ENCODE measurements at places on chromosomes 13 and 19.

GRCh38 chr19:32642771-32643170 is 32.2 kb downstream of the ANKRD27 start:
- peak; percentile 33 for DNase-seq

- no peak for DNase-seq
These were observed 6.3 kb downstream of the SLC17A7 start for GRCh38 chr19:49434907-49435583.

- no peak for DNase-seq
These were observed 37.1 kb upstream of the LSM14A start for GRCh38 chr19:34135054-34135800.

DNA sequence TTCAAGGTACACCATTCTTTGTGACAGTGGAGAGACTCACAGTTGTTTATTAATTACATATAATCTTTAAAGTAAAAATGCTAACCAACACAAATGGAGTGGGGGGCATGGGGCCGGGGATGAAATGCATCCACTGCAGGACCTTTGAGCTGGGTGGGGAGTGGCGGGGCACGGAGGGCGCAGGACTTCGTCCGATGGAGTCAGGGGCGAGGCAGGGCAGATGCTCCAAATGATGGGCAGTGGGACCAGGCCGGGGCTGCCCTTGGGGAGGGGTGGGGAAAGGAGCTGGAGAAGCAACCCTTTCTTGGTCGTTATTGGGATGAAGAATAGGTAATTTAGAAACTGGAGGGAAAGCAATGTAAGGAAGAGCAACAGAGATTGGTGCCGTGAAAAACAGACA is 220.0 kb downstream of the TEX29 start:
- no peak for DNase-seq

- DNase-seq = no peak
These were observed 22.1 kb upstream of the GGACT start for GRCh38 chr13:100610391-100611347.

GRCh38 chr13:70339738-70340137 is 231.5 kb upstream of the KLHL1 start:
- DNase-seq = no peak

DNA sequence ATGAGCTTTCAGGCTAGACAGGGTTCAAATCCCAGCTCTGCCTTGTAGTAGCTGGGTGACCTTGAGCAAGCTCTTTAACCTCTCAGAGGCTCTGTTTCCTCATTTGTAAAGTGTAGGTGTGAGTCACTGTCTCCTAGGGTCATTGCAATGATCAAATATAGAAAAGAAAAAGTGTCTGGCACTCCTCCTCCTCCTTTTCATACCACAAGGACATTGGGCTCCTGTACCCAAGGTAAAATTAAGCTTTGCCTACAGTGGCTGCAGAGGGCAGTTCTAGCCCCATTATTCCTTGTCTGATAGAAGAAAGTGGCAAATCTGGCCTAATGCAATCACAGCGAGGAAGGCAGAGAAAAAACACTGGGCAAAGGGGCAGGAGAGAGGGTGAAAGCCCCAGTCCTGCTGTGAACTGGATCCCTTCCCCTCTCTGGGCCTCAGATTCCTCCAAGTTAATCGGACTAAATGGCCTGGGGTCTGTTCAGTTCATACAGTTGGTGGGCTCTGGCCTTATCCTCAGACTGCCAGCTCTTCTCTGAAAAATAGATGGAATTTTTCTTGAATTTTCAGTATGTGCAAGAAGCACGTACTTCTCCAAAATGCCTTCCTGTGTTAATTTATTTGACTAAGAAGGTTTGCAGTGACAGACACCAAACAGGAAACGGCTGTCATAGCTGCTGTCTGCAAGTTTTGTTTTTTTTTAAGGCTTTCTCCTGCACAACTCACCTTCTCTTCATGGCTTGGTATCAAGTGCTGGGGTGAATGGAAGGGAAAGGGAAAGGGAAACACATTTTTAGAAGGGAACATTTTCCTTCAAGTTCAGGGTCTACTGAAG is 35.3 kb downstream of the RGCC start:
- DNase-seq = no peak

- DNase-seq = no peak
These were observed 13.6 kb upstream of the PEPD start for GRCh38 chr19:33535226-33535625.

DNA sequence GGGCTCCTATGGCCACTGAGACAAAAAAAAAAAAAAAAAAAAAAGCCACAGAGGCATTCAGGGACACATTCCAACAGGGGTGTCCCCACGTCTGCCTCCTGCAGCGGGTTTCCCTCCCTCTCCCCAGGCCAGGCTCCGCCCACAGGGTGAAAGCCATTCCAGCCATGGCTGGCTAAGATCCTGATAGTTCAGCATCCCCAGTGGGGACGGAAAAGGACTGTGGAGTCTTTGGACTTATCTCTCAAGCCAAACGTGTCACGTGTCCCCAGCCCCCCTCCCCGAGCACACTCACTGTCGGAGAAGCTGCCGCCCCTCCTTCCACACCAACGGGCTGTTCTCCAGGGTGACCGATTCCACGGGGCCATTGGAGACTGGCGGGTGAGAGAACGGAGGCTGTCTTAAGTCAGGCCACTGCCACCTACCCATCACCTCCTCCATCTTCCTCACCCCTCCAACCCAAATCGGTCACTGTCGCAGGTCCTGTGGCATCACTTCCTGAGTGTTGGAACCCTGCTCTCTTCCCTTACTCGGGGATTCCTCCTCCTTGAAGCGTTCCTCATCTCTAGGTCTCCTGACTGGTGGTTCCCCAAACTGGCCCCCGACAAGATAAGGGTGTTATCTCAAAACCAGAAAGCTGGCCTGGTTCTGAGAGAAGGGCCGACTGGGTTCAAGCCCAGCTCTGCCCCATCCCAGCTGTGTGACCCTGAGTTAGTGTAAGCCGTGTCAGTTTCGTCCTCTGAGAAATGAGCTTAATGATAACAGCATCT is 9.1 kb upstream of the FKRP start:
- no peak for DNase-seq

DNA sequence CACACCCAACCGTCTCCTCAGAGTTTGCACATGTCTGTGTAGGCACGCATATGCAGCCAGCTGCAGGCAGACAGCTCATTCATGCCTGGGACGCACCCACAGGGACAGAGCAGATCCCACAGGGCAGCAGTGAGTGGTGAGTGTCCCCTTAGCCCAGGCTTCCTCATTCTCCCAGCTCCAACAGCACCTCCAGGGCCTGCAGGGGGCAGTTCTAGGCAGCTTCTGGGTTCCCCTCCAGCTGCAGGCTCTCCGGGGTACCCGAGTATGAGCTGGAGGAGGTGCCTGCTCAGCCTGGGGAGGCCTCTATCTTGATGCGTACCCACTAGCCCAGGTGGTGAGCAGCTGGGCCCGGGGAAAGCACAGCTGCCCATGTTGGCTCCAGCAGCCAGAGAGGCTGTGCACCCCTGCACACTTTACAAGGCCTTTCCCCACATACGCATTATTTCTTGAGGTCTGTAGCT is 1.3 kb upstream of the SHANK1 start:
- DNase-seq = no peak

DNA sequence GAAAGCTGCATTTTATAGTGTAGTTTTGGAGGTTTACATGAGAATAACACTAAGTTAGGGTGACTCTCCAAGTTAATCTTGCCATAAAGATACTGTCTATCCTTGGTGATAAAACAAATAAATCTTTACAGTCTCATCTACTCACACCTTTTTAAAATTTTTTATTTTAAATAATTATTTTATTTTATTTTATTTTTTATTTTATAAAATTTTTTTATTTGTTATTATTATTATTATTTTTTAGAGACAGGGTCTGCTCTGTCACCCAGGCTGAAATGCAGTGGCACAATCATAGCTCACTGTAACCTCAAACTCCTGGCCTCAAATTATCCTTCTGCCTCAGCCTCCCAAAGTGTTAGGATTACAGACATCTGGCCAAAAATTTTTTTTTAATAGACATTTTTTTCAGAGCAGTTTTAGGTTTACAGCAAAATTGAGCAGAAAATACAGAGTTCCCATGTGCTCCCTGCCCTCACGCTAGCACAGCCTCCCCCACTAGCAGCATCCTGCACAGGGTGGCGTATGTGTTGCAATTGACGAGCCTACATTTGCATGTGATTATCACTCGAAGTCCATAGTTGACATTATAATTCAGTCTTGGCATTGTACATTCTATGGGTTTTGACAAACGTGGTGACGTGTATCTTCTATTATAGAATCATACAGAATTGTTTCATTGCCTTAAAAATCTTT is 41.0 kb downstream of the RASL11A start:
- no peak for DNase-seq

DNA sequence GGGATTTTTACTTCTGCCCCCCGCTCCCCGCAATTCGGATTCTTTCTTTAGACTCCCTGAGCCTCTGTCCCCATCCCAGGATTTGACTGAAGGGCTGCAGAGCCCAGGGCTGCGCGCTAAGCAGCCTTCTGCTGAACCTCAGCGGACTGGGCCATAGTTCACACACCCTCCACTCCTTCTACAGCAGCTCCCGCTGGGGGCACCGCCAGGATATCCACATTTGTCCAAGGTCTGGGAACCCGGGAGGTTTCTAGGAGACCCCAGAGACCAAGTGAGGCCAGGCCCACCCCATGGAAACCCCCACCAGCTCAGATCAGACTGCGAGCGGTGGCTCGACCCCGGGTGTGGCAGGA is 463.3 kb downstream of the ITGBL1 start:
- no peak for DNase-seq

- no peak for DNase-seq
These were observed 24.4 kb upstream of the C1QTNF9 start for GRCh38 chr13:24284889-24285565.

- DNase-seq = no peak
These were observed 12.8 kb downstream of the F2RL3 start for GRCh38 chr19:16901491-16902175.

GRCh38 chr19:58218899-58219298 is 9.8 kb upstream of the ZNF544 start:
- DNase-seq = peak; percentile 9

- DNase-seq = no peak
These were observed 25.1 kb downstream of the SIPA1L3 start for GRCh38 chr19:37931881-37932655.

GRCh38 chr19:19866611-19867248 is 1.0 kb downstream of the ZNF253 start:
- peak; percentile 8 for DNase-seq

GRCh38 chr19:48695743-48696352 is at the start of gene FUT2:
TSS of gene FUT2 (plus strand) at chr19:48695971. CDS start at chr19:48702957, 6,986 bp downstream.
- no peak for DNase-seq

GRCh38 chr19:33211794-33212435 is 13.7 kb downstream of the SLC7A10 start:
- no peak for DNase-seq

GRCh38 chr19:3360421-3361383 is 5.7 kb upstream of the NFIC start:
- no peak for DNase-seq

DNA sequence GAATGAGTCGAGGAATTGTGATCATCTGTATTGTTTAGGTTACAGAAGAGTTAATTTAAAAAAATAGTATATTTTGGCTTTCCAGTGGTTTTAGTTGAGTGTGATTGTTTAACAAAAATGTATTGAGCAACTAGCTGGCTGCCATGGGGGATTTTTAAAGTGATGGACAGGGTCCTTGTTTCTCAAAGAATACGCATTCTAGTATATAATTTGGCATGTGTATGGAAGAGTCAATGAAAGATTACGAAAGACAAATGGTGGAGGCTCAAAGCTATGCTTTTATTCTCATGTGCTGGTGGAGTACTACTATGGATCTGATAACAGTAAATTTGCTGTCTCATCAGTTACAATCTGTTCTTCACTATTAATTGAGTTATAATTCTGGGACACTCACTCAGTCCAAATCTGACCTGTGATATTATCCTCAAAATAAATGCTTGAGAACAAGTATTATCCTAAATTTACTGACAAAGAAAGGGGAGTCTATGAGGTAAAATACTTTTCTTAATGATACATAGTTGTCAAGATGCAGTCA is 240.0 kb downstream of the GPC6 start:
- no peak for DNase-seq

DNA sequence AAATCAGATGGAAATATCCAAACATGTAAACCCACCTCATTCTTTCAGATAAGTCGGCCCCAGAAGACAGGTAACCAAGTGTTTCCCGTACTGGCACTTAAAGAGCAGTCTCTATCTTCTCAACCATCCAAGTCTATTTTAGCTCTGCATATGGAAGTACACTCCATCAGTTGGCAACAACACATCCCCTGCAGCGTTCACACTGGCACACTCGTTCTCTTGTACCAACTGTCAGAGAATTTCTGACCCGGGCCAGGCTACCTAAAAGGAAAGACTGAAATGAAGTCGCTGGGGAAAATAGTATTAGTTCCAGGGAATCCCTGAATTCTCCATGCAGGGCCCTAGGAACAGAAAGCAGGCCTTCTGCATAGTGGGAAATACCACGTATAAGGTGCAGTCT is 109.3 kb downstream of the RXFP2 start:
- no peak for DNase-seq

DNA sequence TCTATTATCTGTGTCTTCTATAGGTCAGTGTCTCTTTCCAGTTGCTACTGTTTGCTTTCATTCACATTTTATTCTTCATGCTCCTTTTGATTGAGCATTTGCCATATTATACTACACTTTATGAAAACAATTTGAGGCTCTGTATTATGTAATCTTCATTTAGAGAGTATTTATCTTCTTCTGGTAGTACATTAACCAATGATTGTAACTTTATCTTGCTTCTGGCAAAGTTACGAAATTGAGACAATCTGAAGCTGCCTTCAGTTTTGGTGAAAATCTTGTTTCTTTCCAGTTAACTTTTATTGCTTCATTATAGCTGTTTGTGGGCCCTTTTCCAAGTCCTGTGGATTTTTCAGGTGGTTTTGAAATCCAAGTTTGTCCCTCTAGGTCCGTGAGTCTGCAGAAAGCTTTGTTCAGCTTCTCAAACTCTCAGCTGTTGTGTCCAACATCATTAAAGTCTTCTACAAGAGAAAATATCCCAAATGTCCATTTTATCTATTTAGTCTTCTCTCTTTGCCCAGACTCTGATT is 1255.4 kb upstream of the SPRY2 start:
- no peak for DNase-seq

- DNase-seq = no peak
These were observed 14.3 kb downstream of the ACTL9 start for GRCh38 chr19:8684001-8684902.

DNA sequence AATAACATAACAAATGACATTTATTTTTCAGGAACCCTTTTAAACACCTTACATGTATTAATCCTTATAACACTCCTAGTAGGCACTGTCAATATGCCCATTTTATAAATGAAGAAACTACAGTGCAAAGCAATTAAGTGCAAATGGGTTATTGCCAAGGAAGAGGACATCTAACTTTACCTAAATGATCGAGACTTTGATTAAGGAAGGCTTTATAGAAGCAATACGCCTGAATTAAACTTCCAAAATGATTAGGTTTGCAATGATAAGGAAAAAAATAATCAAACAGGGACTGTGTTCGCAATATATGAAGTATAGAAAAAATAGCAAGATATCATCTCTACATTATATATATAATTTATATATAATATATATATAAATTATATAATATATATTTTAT is 613.7 kb upstream of the GPC6 start:
- DNase-seq = no peak
